Activated CD4-positive, alpha-beta T cell treated with anti-CD3 and anti-CD28 coated beads, Interleukin-2, amount 10 ng/mL, durations not matched to agents 7 days and 5 days (primary cell): ENCODE measurements at places on chromosomes 1 and 21.

DNA sequence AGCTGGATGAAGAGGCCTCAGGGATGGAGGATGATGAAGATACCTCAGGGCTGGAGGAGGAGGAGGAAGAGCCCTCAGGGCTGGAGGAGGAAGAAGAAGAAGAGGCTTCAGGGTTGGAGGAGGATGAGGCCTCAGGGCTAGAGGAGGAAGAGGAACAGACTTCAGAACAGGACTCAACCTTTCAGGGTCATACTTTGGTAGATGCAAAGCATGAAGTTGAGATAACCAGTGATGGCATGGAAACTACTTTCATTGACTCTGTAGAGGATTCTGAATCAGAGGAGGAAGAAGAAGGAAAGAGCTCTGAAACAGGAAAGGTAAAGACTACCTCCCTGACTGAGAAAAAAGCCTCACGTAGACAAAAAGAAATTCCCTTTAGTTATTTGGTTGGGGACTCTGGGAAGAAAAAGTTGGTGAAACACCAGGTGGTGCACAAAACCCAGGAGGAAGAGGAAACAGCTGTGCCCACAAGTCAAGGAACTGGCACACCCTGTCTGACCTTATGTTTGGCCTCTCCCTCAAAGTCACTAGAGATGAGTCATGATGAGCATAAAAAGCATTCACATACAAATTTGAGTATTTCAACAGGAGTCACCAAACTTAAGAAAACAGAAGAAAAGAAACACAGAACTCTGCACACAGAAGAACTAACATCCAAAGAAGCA is 15.4 kb downstream of the L1TD1 start:
- DNase-seq, result no peak

DNA sequence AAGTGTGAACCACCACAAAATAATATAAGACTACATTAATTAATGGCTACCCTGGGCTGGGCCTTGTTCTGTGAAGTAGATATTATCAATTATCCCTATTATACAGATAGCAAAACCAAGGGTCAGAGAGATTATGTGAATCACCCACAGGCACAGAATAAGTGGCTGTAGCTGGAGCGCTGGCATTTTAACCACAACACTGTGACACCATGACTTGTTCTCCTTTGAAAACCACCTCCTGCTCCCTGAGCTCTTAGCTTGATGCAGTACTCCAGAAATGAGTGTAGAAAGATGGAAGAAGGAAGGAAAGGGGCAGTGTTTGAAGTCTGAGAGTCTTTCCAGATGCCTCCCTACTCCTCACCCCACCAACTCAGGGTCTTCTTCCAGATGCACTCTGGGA is 29.5 kb upstream of the JUN start:
- no peak for DNase-seq

DNA sequence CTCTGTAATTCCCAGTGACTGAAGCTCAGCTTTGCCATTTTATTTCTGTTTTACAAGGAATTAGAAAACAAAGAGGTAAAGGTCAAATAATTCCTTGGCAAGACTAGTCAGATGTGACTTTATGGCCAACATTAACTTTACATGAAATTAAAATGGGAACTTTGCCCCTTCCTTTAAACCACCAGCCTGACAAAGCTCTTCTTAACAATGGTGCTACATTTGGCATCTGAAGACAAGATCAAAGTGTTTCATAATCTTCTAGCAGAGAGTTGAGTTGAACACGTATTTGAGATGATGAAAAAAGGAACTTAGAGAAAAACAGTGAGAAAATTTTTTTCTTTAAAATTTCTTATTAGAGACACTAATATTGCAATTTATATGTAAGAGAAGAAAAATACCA is 193.8 kb downstream of the AK5 start:
- DNase-seq, result no peak

GRCh38 chr1:198157241-198157846 is 546 bp downstream of the NEK7 start:
- peak; percentile 87 for DNase-seq

- no peak for DNase-seq
Measured at GRCh38 chr1:44312399-44313196, 42.5 kb downstream of the ERI3 start.

DNA sequence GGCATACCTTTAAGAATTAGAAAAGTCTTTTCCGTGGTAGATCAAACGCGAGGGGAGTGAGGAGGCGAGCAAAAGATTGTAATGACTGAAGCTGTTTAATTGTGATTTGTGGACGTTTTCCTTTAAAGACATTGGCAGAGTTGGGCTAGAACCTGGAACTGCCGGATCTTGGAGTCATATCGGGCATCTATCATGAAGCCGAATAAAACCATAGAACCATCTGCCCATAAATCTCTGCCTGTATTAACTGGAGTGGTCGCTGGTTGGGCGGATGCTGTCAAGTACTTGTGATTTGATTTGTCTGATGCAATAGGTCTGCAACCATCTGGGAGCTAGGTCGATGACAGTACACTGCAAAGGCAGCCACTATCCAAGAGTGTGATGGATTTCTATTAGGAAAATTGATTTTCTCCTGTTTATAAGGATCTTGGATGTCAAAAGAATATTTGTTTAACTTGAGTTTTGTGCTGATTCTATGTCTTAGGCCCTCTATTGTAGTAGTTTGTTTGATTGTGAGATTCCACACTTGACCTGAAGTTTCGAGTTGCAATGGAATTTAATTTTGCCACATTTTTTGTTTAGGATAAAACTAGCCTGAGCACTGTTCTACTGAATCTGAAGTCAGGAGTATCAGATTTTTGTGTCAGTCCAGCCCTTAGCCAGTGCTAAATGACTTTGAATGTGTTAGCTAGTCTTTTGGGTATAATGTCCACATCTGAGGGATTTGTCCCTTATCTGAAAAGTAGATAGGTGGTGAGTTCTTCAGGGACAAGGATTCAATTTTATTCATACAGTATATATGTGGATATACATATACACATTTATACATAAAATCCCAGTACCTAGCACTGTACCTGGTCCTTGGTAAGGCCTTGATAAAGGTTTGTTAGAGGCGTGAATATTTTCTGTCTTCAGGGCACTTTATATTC is 1.2 kb downstream of the SARS1 start:
- DNase-seq, result peak; percentile 46

- DNase-seq, result no peak
Measured at GRCh38 chr1:1292442-1292779, 12.2 kb downstream of the SCNN1D start.

GRCh38 chr1:32263744-32264143 is 12.7 kb downstream of the LCK start:
- no peak for DNase-seq
